Astrocyte (in vitro differentiated cells and primary cell): ENCODE measurements at places on chromosomes 7 and 10. TPM values are rescaled to one million over a fixed set of nuclear protein-coding genes. Genes with fewer than 3 reads are reported as not detected.

DNA sequence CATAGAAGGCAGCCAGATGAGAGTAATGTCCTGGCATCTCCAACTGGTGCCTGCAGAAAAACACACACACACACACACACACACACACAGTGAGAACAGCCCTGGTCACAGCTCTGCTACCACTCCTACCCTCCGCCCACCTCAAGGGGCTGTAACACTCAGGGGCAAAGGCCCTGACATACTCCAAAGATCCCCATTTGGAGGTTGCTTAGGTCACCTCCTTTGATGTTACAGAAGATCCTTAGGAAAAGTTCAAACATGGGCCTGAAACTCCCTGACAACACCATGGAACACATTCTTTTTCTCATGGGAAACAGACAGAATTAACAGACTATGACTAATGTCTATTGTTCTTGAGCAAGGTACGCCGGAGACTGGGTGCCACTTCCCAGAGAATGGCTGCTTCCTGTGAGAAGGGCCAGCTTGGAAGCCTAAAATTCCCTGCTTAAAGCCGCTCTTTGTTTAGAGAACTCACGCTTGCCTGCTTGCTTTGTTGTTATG is 27.7 kb downstream of the DENND11 start:
- no peak overlapping the region for H3K4me3 ChIP-seq
- peaks cover 22% of the 10 kb centered on the region for H3K4me1 ChIP-seq
- H3K27me3 ChIP-seq = no peaks in the 10 kb centered on the region
- H3K36me3 ChIP-seq = no peaks in the 10 kb centered on the region
- DNase-seq = peak; percentile 81

DNA sequence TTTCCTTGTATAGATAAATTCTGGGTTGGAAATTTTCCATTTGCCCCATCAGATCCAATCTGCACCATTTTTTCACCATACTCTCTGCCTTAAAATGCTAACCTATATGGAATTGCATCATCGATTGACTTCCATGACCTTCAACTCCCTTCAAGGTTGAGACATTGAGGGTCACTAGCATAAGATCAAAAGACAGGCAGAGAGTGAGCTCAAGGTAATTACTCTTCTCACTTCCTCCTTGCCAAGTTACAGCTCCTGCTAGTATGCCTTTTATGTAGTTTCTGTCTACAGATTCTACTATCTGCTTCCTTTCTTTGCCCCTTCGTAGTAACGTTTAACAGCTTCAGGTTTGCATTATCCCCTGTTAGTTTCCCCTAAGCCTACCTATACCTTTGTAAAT is 1127.7 kb upstream of the LRRTM3 start:
- no peaks in the 10 kb centered on the region for H3K27me3 ChIP-seq
- no peaks in the 10 kb centered on the region for H3K4me1 ChIP-seq
- H3K36me3 ChIP-seq = no peaks in the 10 kb centered on the region
- no peak overlapping the region for H3K27ac ChIP-seq
- no peak for DNase-seq
- no peak overlapping the region for H3K4me3 ChIP-seq

DNA sequence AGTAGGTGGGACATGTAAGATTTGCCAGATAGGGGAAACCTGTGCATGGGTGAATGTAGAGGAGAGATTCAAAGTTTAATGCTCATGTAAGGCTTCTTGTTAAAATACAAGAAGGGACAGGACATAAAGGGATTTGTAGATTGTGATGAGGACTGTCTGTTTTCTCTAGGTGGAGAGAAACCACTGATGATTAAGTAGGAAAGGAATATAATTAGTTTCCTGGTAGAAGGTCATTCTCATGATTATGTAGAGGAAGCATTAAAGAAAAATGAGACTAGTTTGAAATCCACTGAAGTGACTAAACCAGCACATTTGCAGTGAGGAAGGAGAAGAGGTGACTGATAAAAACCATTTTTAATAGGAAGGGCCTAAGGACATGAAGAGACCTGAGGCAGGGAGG is 19.6 kb upstream of the MACC1 start:
- no peaks in the 10 kb centered on the region for H3K36me3 ChIP-seq
- DNase-seq = peak; percentile 77
- peaks cover 27% of the 10 kb centered on the region for H3K4me1 ChIP-seq
- peak overlapping the region; percentile 21 for H3K27ac ChIP-seq
- no peak overlapping the region for H3K4me3 ChIP-seq

GRCh38 chr10:5940807-5941218 is 36.5 kb downstream of the IL15RA start:
- H3K4me3 ChIP-seq = no peak overlapping the region
- H3K36me3 ChIP-seq = peaks cover 18% of the 10 kb centered on the region
- H3K27ac ChIP-seq = no peak overlapping the region
- H3K4me1 ChIP-seq = peaks cover 24% of the 10 kb centered on the region

- no peaks in the 10 kb centered on the region for H3K36me3 ChIP-seq
- no peak overlapping the region for H3K27ac ChIP-seq
- no peaks in the 10 kb centered on the region for H3K4me1 ChIP-seq
- H3K4me3 ChIP-seq = no peak overlapping the region
- DNase-seq = no peak
These were observed 184.3 kb downstream of the FOXP2 start for GRCh38 chr7:114598946-114599345.

Gene ST8SIA6
- 0.12 TPM in 1 of 2 replicates, not detected in the other for total RNA-seq

Gene PPP1R17
- total RNA-seq = not detected in 2 replicates

DNA sequence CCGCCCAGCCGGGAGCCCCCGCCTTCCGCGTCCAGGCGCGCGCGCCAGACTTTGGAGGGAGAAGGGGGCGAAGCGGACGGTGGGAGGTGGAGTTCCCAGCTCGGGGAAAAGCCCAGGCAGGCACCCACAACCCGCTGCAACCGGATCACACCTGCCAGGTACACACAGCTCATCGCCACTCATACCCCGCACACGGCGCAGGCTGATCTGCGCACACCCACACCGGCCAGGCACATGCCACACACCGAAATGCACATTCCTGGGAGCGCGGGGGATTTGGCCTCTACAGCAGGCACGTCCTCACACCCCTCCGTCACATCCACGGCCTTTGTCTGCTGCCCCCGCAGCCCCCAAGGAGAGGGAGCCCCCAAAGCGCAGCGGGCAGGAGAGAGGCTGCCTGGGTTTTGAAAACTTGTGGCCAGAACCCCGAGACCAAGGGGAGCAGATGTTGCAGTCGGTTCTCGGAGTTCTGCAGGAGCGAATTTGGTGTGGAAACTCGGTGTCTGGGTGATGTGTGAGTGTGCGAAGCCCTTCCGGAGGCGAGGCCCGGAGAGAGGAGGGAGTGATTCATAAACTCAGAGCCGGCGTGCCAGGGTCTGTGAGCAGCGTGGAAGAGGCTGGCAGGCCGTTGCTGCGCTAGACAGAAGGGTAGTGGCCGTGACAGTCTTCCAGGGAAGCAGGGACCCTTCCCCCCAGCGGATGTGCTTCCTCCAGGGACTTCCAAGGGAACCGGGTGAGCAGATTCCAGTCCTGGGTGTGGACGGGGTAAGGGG is 734 bp downstream of the CHST3 start:
- H3K36me3 ChIP-seq = no peaks in the 10 kb centered on the region
- peaks cover 46% of the 10 kb centered on the region for H3K4me1 ChIP-seq
- DNase-seq = peak; percentile 74
- H3K27ac ChIP-seq = peak overlapping the region; percentile 61
- H3K4me3 ChIP-seq = peak overlapping the region; percentile 87

Gene PLAC9
- 1.5 and 2.3 TPM in 2 replicates for total RNA-seq

- no peaks in the 10 kb centered on the region for H3K27me3 ChIP-seq
- no peak for DNase-seq
- no peak overlapping the region for H3K4me3 ChIP-seq
- H3K36me3 ChIP-seq = no peaks in the 10 kb centered on the region
These were observed 70.8 kb upstream of the ZNF438 start for GRCh38 chr10:31102421-31102820.

- no peaks in the 10 kb centered on the region for H3K27me3 ChIP-seq
- no peak overlapping the region for H3K4me3 ChIP-seq
- H3K27ac ChIP-seq = no peak overlapping the region
- H3K4me1 ChIP-seq = no peaks in the 10 kb centered on the region
These were observed 225.8 kb upstream of the PCLO start for GRCh38 chr7:83388436-83388835.

DNA sequence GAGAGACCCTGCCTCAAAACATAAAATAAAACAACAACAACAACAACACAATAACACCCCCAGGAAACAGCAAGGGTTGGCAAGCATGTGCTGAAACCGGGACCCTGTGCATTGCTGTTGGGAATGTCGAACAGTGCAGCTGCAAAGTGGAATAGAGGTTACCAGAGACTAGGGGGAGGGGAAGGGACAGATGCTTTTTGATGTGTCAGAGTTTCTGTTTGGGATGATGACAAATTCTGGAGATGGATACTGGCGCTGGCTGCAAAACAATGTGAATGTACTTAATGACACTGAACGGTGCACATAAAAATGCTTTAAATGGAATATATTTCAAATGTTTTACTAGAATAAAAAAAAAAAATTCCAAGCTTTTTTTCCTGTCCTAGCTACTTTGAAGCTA is 241.8 kb downstream of the TEX36 start:
- H3K4me1 ChIP-seq = no peaks in the 10 kb centered on the region
- no peak overlapping the region for H3K4me3 ChIP-seq
- no peaks in the 10 kb centered on the region for H3K27me3 ChIP-seq

DNA sequence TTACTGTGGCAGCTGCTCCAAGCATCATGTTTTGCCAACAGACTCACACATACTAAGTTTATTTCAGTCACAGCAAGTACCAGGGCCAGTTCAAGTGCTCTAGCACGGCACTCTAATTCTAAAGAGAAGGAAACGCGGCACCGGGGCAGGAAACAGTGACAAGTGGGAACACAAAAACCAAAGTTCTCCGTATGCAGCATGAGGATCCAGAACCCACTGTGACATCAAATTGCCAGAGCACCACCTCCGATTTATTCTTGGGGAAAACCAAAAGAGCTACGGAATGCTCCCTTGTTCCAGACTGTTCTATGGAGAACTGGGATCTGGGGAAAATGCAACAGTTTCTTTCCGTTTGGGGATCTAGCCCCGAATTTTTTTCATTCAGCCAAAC is 448 bp upstream of the PTER start:
- H3K27ac ChIP-seq = no peak overlapping the region
- peak overlapping the region; percentile 62 for H3K4me3 ChIP-seq
- no peak for DNase-seq
- H3K27me3 ChIP-seq = no peaks in the 10 kb centered on the region
- H3K36me3 ChIP-seq = no peaks in the 10 kb centered on the region
- no peaks in the 10 kb centered on the region for H3K4me1 ChIP-seq

Gene APBB1IP
- 0.23 TPM in 1 of 2 replicates, not detected in the other for total RNA-seq

DNA sequence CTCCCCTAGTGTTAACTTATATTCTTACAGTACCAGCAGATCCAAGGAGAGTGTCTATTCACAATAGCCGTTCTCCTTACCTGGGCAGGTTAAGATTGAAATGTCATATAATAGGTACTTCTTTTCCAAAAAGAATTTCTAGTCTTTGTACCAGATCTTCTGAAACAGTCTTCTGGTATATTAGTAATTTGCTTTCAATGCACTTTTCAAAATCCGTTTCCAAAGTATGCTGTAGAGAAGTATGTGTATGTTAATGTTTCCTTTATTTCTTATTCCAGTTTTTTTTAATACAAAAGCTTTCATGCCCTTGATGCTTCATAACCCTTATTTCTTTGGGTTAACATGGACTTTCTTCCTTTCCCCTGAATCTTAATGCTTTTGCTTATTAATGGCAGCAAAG is 188.2 kb downstream of the MLLT10 start:
- H3K27ac ChIP-seq = no peak overlapping the region
- no peak overlapping the region for H3K4me3 ChIP-seq
- peaks cover 2% of the 10 kb centered on the region for H3K36me3 ChIP-seq
- peaks cover 26% of the 10 kb centered on the region for H3K4me1 ChIP-seq
- no peak for DNase-seq

DNA sequence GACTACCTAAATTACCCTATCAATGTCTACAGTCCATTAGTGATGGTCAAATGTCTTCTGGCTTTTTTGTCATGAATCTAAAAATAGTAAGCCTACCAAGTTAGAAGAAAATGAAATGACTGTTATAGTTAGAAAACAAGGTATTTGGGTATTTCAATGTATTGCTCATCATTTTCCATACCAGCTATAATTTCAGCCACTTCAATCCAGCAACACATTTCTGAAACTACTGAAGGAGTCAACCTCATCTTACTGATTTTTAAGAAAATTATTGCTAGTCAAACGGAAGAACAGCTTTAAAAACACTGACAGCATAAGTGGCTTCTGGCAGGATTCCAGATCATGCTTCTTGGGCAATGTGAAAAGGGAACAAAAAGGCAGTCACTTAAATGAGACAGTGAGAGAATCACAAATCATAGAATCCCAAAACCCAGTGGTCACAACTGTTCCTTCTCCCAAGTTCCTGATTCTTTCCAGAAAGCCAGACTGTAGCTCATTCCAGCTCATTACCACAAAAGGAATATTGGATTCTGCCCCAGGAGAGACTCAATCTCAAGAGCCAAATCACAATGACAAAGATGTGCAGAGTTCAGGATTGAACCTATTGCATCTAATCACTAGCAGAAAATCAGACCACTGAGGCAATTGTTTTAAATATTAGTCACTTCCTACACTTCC is 61.2 kb upstream of the LRRN3 start:
- DNase-seq = peak; percentile 55
- no peaks in the 10 kb centered on the region for H3K27me3 ChIP-seq
- H3K36me3 ChIP-seq = no peaks in the 10 kb centered on the region

GRCh38 chr7:132778761-132779160 is 202.5 kb upstream of the PLXNA4 start:
- H3K27me3 ChIP-seq = no peaks in the 10 kb centered on the region
- H3K4me1 ChIP-seq = peaks cover 16% of the 10 kb centered on the region
- H3K36me3 ChIP-seq = no peaks in the 10 kb centered on the region
- H3K27ac ChIP-seq = no peak overlapping the region
- no peak for DNase-seq
- no peak overlapping the region for H3K4me3 ChIP-seq

DNA sequence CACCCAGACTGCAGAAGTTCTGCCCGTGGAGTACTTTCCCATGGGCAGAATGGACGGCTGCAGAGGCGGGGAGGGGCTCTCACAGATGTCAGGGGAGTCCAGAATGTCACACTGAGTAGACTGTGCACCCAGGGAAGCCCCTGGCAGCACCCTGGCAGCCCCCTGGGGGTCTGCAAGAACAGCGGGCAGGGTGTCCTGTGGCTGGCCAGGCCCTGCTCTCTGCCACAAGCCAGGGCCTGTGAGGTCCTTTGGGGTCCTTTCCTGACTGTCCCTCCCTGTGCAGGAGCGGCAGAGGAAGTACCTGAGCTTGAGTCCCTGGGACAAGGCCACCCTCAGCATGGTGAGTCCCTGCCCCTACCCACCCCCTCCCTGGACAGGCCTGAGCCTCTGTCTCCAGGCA is 6.1 kb upstream of the SH2B2 start:
- no peaks in the 10 kb centered on the region for H3K27me3 ChIP-seq
- H3K4me1 ChIP-seq = no peaks in the 10 kb centered on the region
- no peaks in the 10 kb centered on the region for H3K36me3 ChIP-seq
- H3K4me3 ChIP-seq = no peak overlapping the region
